ENCODE measurements at places on chromosomes 3 and 15.

DNA sequence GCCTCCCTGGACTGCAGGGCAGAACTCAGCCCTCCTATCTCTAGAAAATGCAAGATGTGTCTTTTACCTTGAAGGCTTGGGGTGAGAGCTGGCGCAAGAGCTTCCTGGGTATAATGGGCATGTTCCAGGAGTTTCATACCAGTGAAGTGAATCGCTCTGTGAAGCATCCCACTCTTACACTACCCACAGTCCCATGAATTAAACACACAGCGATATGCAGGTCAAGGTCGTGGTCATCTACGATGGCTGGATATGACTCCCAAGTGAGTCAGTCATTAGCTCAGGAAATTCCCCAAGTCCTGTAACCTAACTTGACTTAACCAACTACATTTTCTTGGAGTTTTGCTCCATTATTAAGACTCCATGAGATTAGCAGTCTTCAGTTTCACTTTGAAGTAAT, 439.7 kb downstream of the NTRK3 start:
- DNase-seq = no peak

GRCh38 chr3:59480486-59480995, 430.7 kb upstream of the CFAP20DC start:
- peak; percentile 18 for DNase-seq

- no peak for DNase-seq
These were observed 9.4 kb downstream of the NAA50 start for GRCh38 chr3:113736548-113737089.

DNA sequence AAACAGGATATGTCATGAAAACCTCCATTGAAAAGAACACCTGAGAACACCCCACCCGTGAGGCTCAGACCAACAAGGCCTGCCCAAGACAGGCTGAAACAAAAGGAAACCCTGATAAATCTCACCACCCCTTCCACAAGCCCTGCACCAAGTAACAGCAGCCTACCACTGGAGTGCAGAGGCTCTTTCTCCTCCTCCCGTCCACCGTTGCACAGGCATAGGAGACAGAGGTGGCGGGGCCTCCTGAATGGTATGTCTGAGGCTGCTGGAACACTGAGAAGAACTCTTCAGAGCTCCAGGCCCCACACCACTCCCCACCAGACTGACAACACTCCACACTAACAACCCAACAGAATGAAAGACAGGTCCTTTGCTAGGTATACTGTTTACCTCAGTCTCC, 21.4 kb downstream of the CHDH start:
- no peak for DNase-seq

- DNase-seq = no peak
These were observed 253.7 kb downstream of the PLCL2 start for GRCh38 chr3:17138246-17139039.

DNA sequence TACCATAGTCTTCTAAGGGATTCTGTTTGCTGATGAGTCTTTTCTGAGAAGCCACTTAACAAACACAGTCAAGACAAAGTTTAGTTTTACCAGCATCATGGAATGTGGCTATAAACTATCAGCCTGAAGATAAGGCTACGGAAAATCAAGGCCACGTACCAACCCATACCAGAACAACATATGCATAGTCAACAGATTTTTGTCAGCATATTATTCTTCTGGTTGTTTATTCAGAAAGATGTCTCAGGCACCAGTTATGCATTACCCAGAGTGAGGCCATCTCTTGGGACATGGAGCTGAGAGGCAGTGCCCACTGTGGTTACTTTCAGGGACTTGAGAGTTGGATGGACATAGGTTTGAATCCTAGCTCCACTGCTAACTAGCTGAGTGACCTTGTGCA, 60.4 kb downstream of the SOX2 start:
- DNase-seq = no peak

DNA sequence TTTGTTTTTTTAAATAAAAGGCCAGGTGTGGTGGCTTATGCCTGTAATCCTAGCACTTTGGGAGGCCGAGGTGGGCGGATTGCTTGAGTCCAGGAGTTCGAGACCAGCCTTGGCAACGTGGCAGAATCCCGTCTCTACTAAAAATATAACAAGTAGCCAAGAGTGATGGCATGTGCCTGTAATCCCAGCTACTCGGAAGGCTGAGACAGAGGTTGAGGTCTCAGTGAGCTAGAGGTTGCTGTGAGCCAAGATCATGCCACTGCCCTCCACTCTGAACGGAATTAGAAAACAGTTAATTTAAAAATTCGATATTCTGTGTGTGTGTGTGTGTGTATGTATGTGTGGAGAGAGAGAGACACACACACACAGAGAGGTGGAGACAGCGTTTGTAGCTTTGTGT, 58.8 kb downstream of the TCF12 start:
- DNase-seq = no peak

- DNase-seq = peak; percentile 35
These were observed 32.7 kb downstream of the TRANK1 start for GRCh38 chr3:36911990-36912804.
